ENCODE measurements at places on chromosomes 1 and 21.

- no peak for DNase-seq
These were observed 23.9 kb downstream of the CTNNBIP1 start for GRCh38 chr1:9886092-9886742.

- no peak for DNase-seq
These were observed 27.9 kb upstream of the AGO1 start for GRCh38 chr1:35854989-35855700.

- no peak for DNase-seq
These were observed 20.7 kb downstream of the LGR6 start for GRCh38 chr1:202214089-202214843.

- no peak for DNase-seq
These were observed 416.9 kb upstream of the USP24 start for GRCh38 chr1:55632058-55632457.

- no peak for DNase-seq
These were observed 47.3 kb upstream of the LYPLAL1 start for GRCh38 chr1:219126377-219126776.

DNA sequence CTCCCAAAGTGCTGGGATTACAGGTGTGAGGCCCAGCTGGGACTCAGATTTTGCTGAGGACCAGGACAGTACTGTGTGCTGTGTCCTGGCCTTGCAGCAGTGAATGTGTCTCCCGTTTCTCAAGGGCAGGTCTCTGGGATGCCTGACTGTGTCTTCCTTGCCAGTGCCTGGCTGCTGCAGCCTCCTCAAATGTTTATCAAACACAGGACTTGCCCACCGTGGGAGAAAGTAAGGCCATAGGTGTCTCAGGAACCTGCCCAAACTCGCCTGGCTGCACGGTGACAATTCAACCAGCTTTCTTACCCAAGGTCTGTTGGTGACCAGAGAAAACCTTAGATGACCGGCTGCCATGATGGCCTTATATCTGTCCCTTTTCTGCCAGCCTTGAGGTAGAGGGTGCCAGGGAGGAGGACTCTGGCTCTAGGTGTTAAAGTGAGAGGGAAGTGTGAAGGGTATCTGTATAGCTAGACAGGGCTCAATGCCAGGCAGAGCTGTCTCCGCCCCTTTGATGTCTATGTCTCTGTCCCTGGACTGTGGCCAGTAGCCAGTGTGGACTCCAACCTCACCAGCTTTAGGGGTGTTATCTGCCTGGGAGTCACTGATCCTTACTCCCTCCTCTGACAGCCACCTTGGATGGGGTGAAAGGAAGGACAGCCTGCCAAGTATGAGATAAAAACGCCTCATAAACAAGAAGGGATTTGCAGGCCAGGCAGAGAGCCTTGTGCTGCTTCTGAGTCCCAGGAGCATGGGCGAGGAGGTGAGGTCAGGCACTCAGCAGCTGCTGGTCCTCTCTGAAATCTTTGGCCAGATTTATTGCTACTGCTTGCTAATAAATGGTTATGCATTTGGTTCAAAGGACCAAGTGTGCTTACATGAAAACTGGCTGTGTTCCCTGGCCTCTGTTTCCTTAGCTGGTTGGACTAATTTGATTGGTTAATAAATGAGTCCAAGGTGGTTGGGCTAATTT, 22.3 kb downstream of the IL6R start:
- no peak for DNase-seq

DNA sequence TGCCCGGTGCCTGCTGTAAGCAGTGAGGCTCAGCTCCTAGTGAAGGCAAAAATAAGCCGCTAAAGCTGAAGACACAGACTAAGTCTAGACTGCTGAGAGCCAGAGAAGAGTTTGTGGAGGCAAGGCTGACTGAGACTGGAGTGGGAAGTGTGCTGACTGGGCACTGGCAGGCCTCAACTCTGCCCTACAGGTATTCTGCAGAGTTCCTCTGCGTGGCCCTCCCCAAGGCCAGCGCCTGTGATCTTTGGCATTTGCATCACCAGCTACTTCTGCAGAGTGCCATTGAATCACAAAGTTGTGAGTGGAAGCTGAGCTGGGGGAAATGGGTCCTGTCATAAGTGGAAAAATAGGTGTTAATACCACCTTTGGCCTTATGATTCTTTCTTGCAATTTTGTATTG, 905.7 kb downstream of the PLA2G4A start:
- DNase-seq: no peak

DNA sequence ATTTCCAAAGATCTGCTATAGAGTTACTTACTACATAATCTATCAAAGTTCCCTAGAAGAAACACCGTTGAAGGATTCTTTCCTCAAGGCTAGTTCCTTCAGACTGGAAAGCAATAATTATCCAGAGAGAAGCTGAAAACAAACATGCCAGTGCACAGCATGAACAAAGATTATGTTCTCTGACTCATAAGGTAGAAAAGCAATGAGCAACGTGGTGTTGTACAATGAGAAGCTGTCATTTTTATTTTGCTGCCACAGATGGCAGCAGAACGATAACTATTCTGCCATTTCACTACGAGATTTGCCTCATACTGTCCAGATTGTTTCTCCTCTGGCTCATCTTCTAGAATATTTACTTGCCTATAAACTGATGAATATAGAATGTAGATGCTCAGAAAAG, 10.7 kb downstream of the EXTL2 start:
- no peak for DNase-seq

DNA sequence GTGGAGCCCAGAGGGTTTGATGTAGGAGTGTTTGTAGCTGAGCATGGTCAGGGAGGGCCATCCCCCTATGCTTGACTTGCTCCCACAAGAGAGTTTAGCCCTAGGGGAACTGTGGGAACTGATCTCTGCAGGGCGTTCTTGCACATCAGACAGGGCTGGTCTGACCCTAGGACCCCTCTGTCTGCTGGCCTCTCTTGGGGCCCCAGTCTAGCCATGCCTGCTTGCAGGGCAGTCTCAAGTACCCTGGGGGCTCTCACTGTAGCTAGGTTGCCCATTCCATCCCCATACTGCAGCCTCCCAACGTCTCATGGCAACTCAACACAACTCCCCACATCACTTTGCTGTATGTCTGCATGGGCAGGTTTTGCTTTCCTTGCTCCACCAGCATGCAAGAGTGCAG, 1250.7 kb upstream of the B3GALT2 start:
- DNase-seq: no peak

DNA sequence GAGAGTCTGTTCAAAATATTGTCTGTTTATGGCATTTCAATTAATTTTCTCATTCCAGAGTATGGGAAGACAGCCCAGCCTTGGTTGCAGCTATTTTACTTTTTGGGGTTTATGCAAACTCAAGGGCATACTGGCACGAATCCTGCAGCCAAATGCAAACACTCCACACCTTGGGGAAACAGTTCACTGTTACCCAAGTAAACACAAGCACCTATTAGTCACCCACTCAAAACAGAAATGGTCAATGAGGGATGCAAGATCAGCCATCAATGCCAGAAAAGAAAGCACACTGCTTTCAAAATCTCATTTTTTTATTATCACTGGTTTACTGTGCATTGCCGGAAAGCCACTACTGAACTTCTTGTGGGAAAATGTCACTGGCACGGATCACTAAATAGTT, 170.6 kb downstream of the RUNX1 start:
- no peak for DNase-seq

DNA sequence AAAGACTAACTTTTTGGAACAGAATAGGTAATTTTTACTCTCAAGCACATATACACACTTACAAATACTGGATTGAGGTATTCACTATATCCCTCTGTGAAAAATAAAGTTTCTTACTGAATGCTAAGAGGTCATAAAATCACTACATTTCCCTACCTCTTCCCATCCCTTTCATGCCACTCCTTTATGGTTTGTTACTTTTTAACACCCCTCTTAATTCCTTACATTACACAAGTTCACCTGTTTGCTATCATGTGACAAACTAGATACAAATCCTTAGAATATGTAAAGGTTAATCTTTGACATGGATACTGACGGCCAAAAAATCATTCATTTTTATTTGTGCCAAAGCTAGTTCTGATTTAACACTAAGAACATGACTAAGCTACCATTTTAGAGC, 6.8 kb upstream of the DCAF6 start:
- no peak for DNase-seq

GRCh38 chr1:67537667-67538018, 107.4 kb upstream of the SERBP1 start:
- no peak for DNase-seq

DNA sequence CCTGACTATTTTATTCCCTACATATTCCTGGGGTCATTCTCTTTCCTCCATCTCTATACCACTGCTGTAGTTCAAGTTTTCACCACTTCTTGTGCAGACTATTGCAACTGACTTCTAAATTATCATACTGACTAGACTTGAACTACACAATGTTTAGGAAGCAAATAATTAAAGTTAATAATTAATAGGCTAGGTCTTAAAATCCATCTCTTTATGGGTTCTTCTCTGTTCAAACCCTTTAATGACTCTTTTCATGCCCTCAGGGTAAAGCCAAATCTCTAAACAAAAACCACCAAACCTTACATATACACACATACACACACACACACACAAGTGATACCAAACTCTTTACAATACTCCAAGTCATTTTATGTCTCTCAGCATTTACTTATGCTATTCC, 22.3 kb upstream of the MOB3C start:
- DNase-seq: no peak

GRCh38 chr1:214380396-214380795, 99.4 kb downstream of the SMYD2 start:
- no peak for DNase-seq

Measured in stimulated activated naive CD8-positive, alpha-beta T cell treated with anti-CD3 and anti-CD28 coated beads, Interleukin-15, amount 100 ng/mL, for 72 hours (primary cell).